WTC11 (cell line): ENCODE measurements at places on chromosomes 11 and 22. TPM values are rescaled to one million over a fixed set of nuclear protein-coding genes. Genes with fewer than 3 reads are reported as not detected.

Gene CYB5R2
- total RNA-seq, result 36.6 to 40.3 TPM (median 36.8 TPM) in 3 replicates

DNA sequence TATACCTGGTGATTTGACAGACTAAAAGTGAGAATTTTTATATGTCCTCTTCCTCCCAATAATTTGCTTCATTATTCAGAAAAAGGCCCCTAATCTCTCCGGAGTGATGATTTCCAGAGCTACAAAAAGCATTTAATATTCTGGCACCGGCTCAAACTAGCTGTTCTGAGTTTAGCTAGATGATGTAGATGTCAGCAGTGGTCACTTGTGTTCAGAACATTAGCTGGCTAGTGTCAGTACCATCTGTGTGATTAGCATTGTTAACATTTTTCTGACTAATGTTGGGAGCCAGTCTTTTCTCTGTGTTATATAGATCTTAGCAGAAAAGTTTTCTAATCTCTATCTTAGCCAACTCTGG, 68.7 kb upstream of the RRM1 start:
- H3K4me1 ChIP-seq, result no peaks in the 10 kb centered on the region
- H3K27me3 ChIP-seq, result no peaks in the 10 kb centered on the region
- peaks cover 10% of the 10 kb centered on the region for H3K36me3 ChIP-seq
- H3K27ac ChIP-seq, result no peak overlapping the region

- H3K36me3 ChIP-seq, result no peaks in the 10 kb centered on the region
- H3K27ac ChIP-seq, result no peak overlapping the region
- no peaks in the 10 kb centered on the region; the same call in 1 of the 2 replicates for H3K4me1 ChIP-seq
- no peaks in the 10 kb centered on the region; the same call in 1 of the 2 replicates for H3K27me3 ChIP-seq
Measured at GRCh38 chr22:37228106-37229011, 15.7 kb downstream of the RAC2 start.

Gene CD3G
- 0.20 to 0.27 TPM (median 0.23 TPM) in 3 replicates for total RNA-seq

- no peaks in the 10 kb centered on the region for H3K27me3 ChIP-seq
- no peak overlapping the region for H3K4me3 ChIP-seq
- no peak overlapping the region for H3K27ac ChIP-seq
- H3K36me3 ChIP-seq, result no peaks in the 10 kb centered on the region
Measured at GRCh38 chr11:122226810-122227379, 110.9 kb upstream of the BLID start.

Gene APOL2
- 11.2 to 12.5 TPM (median 12.4 TPM) in 3 replicates for total RNA-seq

Gene TRIM29
- 0.11 to 0.39 TPM (median 0.27 TPM) in 3 replicates for total RNA-seq

- DNase-seq, result no peak
- H3K27ac ChIP-seq, result no peak overlapping the region
- H3K27me3 ChIP-seq, result peaks cover 100% of the 10 kb centered on the region; the same call in 1 of the 2 replicates
Measured at GRCh38 chr11:2625183-2625582, 74.6 kb downstream of the KCNQ1OT1 start.

- H3K27ac ChIP-seq, result 0 out of 2 replicates have a peak overlapping the region, but pooled peaks have one; percentile 12
- no peak for DNase-seq
- no peaks in the 10 kb centered on the region for H3K36me3 ChIP-seq
- peaks cover 4% of the 10 kb centered on the region for H3K27me3 ChIP-seq
Measured at GRCh38 chr11:2104524-2105440, 34.4 kb downstream of the IGF2 start.
